ENCODE measurements at places on chromosomes 6 and 20. TPM values are rescaled to one million over a fixed set of nuclear protein-coding genes. Genes with fewer than 3 reads are reported as not detected.

The TP53INP2 gene
- 31.9 TPM for polyA plus RNA-seq

The DZANK1 gene
- polyA plus RNA-seq: 3.9 TPM

The OR2H2 gene
- polyA plus RNA-seq: not detected

DNA sequence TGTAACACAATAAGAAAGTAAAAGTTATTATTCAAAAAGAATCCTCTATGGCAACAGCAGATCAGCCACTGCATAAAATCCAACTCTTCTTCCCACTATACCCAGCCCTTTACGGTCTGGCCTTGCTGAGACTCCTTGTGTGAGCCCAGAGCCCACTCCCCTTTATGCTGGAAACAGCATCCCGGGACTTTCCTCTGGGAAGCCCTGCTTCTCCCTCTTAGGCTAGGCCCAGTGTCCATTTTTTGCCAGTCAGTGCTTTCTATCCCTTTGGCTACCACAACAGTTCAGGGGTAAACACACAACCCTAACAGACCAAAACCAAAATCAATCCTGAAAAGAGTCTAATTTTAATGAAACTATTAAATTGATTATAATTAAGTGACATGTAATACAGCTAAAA, 20.6 kb downstream of the FKBP5 start:
- no peak for DNase-seq

DNA sequence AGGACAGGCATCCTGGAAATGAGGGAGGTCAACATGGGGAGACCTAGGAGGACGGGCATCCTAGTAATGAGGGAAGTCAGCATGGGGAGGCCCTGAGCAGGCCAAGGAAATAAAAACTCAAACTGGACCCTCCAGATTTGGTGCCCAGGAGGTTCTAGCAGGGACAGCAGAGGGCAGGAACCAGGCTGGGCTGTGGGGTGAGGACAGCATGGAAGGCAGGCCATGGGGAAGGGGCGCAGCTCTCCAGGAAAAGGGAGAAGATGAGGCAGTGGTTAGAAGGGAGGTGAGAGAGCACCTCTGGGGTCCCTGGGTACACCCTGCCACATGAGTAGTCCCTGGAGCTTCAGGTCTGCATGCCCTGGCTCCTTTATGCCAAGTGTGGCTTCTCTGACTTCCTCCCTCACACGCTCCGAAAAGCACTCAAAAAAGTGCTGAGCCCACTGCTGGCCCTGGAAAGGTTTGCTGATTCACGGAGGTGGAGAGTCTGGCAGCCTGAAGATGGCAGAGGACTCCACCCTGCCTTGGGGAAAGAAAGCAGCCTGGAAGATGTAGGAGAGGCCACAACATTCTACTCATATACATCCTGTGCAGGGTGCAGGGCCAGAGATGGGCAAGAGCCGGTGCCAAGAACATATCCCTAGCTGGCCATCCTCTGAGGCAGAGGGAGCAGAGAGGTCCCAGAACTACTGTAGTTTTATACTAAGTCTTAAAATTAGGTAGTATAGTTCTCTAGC, 154.9 kb downstream of the MRPL14 start:
- DNase-seq: no peak

DNA sequence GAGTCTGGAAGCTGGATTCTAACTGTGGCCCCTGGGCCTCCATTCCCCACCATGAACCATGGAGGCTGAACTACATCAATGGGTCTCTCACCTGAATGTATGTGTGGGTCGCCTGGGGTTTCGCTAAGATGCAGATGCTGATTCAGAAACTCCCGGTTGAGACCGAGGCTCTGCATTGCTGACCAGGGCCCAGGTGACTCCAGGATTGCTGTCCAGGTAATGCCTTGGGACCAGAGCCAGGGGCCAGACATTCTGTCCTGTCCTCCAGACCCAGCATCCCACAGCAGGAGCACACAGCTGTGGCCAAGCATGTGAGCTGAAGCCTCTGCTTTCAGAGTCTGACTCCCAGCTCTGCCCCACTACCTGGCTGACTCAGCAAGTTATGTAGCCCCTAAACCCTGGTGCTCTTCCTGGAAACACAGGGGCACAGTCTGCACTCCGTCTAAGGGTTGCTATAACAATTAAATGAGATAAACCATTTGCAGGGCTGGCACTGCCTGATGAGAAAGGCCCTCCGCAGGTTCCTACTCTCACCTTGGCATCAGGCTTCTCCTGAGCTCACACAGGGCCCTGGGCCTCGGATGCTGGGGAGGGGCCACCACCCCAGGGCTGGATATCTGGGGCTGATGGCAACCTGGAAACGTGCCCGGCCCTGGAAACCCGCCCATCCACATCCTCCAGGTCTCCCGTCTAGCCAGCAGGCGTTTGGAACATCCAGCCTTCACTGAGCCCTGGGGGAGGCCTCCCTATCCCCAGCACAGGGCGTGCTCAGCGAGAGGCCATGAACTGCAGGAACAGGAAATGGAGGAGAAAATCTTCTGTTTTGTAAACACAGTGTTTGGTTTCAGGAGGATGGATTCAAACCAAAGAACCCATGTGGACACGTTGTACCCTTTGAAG, 175.7 kb downstream of the DLL1 start:
- no peak for DNase-seq

DNA sequence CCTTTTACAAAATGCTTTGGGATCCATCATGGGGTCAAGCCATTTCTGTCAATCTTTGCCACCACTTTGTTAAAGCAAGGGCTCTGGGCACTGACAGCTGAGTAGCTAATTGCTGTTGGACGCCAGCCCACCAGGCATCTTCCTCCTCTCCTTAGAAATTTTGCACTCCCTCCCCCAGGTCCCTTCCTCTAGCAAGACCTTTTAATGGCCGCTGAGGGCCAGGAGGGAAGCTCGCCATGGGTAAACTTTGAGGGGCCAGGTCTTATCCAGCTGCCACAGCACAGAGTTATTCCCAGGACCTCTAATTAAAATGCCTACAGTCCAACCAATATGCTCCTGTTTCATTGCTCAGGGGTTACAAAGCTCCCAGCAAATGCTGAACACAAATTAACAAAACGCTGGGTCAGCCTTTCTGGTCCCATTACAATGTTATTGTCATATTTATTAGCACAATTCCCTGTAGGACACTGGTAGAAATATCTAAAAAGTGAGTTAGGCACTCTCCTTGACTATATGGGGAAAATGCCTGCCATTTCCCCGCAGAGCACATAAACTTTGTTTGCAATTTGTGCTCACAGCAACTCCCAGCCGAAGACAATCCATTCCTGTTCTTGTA, 16.8 kb downstream of the SCML4 start:
- DNase-seq: peak; percentile 35

Measured in kidney (tissue), 22 donors.